Activated CD4-positive, alpha-beta T cell treated with anti-CD3 and anti-CD28 coated beads for 36 hours (primary cell): ENCODE measurements at places on chromosomes 3 and 15. TPM values are rescaled to one million over a fixed set of nuclear protein-coding genes. Genes with fewer than 3 reads are reported as not detected.

The SLC2A2 gene
- not detected for total RNA-seq

- no peak for DNase-seq
Measured at GRCh38 chr3:8482960-8483665, 18.5 kb upstream of the LMCD1 start.

DNA sequence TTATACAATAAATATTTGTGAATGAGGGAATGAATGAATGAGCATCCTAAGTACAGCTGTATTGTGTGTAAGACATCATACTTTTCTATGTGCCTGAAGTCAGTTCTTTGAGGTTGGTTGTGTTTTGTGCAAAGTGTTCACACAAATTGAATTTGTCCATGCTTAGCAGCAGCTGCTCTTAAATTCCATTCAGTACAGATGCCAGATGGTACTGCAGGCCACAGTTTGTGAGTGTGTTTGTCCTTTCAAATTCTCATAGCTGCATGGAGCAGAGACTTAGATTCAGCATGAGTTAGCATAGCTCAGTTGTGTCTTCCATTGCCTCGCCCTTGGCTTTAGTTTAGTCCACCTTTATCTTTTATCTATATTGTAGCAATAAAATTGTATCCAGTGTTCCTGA, 3.8 kb upstream of the ZNF385D start:
- DNase-seq: no peak

The SOX14 gene
- total RNA-seq: not detected

The STXBP5L gene
- not detected for total RNA-seq

DNA sequence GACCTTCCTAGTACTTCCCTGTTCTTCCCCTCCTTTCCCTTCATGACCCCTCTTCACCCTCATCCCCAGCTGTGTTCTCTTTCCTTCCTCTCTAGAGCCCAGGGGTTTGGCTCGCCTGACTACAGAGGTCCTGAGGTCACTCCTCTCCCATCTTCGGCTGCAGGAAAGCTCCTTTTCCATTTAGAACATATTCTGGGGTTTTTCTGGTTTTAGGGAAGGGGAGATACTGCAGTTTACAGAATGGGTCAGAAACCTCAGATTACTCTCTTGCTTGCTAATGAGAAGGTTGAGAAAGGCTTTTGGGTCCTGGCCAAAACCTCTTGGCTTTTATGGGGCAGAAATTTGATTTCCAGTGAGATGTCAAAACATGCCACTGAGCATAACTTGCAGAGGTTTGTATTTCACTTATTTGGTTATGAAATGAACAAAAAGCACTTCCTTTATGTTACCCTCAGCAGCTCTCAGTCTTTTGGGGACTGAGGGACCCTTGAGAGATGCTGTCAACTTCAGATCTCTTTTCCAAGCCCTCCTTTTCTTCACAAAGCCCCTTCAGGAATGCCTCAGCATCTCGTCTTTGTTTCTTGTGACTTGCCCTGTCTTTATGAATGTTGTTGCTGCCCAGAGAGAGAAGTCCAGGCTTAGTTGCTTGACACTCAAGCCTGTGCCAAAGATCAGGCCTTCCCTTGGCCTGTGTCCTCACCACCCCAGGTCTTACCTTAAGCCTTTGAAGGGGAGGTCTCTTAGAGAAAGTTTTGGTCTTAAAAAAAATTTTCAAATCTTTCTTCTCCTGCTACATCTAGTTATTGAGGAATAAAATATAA, 121.7 kb upstream of the TPM1 start:
- DNase-seq: no peak

GRCh38 chr3:191680989-191681597, 220.1 kb downstream of the PYDC2 start:
- no peak for DNase-seq

The RPUSD2 gene
- 11.0 TPM for total RNA-seq

GRCh38 chr15:88644741-88645140, 5.9 kb downstream of the ISG20 start:
- DNase-seq: peak; percentile 3

DNA sequence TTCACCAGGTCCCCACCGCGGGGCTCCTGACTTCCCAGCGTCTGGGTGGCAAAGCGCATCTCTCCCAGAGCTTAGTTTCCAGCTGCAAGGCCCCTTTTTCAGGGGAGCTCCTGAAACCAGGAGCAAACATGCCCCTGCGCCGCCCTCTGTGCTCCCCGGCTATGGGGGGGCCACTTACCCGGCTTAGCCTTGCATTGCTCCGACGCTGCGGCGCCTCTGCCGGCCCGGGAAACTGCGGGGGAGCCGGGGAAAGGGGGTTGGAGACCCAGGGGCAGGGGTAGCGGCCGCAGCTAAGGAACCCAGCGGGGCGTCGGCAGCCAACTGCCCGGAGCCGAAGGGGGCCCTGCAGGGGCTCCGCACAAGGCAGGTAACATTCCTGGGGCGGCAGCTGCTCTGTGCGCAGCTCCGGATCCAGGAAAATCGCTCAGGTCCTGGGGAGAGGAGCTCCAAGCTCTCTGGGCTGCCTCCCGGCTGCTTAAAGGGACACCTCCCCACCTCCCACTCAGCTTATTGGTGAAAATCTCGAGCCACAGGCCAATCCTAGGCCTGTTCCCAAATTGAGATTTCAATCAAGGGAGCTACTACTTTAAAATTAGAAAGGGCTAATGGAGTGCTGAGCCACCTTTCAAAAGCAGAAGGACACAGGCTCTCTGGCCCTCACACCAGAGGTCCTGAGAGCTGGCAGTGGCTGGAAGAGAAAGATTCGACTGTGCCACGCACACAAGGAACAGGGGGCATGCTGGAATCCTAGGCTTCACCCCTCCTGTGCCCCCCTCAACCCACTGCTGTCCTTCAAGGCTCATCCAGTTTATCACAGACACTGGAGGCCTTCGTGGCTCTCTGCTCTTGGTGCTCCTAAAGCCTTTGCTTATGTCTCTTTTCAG, 42.7 kb upstream of the PRICKLE2 start:
- DNase-seq: no peak

The SEC11A gene
- 66.6 TPM for total RNA-seq

DNA sequence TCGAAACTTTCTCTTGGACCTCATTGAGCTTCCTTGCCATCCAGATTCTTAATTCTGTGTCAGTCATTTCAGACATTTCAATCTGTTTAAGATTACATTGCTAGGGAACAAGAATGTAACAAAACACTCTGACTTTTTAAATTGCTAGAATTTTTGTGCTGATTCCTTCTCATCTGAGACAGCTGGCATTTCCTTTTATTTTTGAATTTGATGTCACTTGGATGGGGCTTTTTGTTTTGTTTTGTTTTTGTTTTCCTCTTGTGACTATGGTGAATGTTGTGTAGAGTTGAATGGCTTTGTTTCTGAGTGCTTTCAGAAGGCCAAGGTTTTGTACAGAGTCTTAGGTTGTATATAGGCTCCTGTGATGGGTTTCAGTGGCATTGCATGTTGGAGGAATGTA, 1129.3 kb downstream of the NAALADL2 start:
- DNase-seq: no peak

The TNFAIP8L3 gene
- not detected for total RNA-seq

The LAMB2 gene
- total RNA-seq: 0.71 TPM

DNA sequence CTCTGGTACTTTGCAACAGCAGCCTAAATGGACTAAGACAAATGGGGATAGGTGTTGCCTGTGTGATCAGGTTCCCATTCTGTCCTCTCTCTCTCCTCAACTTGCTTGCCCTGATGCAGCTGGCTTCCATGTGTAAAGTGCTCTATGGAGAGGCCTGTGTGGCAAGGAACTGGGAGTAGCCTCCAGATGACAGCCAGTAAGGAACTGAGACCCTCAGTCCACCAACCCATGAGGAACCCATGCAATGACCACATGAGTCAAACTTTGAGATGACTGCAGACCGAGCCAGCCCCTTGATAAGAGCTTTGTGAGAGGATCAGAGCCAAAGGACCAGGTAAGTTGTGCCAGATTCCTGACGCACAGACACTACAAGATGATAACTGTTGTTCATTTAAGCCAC, 74.6 kb upstream of the ADPGK start:
- no peak for DNase-seq

The FAH gene
- 44.3 TPM for total RNA-seq

The LYSMD4 gene
- 5.3 TPM for total RNA-seq

The HCN4 gene
- total RNA-seq: not detected

- DNase-seq: no peak
Measured at GRCh38 chr3:135887220-135887619, 78.3 kb upstream of the PPP2R3A start.

GRCh38 chr3:48472673-48472922, 26.1 kb downstream of the ATRIP start:
- no peak for DNase-seq

GRCh38 chr3:195204360-195205163, 66.4 kb downstream of the XXYLT1 start:
- no peak for DNase-seq

- no peak for DNase-seq
Measured at GRCh38 chr15:59191855-59192237, 14.8 kb upstream of the LDHAL6B start.

- no peak for DNase-seq
Measured at GRCh38 chr3:191859531-191859930, 398.6 kb downstream of the PYDC2 start.

GRCh38 chr3:132378846-132379245, 38.5 kb upstream of the DNAJC13 start:
- DNase-seq: no peak

GRCh38 chr3:60610441-60611112, 640.7 kb downstream of the FHIT start:
- no peak for DNase-seq
